AG09319 (cell line): ENCODE measurements at places on chromosomes 13 and 19.

- DNase-seq = no peak
These were observed 5.8 kb downstream of the LSR start for GRCh38 chr19:35254341-35255297.

DNA sequence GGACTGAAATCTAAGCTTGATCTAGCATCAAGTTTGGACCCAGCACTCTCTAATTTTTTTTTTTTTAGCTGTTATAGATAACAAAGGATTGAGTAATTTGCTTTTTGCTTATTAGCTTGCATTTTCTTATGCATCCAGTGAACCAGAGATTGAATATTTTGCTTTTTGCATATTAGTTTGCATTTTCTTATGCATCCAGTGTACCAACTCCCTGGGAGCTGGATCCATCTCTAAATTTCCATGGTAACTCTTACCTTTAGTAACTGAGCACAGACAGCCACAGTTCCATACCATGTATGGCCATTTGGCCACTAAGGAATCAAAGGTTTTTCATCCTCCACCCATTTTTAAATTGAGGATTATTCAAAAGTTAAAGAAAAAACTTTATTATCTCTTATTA lies 8.7 kb upstream of the ZNF548 start:
- DNase-seq = no peak

DNA sequence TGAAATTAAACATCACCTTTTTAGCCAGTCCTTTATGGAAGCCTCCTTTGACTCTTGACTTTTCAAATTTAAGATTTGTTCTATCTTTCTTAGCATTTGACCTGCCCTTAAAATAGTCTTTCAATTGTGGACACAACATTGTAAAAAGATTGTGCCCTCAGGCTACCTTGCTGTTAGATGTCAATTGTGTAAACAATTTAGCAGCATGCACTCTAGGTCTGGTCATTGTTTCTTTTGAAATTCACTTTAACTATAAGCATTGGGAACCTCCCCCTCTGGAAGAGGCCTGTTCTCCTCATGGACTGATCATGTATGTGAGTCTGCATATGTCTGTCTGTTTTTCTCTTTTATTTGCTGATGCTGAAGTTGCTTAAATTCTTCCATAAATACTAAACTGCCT lies 31.5 kb upstream of the PABPC3 start:
- DNase-seq = no peak

- no peak for DNase-seq
These were observed 97.4 kb downstream of the ATP8A2 start for GRCh38 chr13:25469169-25469525.

GRCh38 chr13:111341886-111342285 lies 21.4 kb downstream of the TEX29 start:
- DNase-seq = no peak

DNA sequence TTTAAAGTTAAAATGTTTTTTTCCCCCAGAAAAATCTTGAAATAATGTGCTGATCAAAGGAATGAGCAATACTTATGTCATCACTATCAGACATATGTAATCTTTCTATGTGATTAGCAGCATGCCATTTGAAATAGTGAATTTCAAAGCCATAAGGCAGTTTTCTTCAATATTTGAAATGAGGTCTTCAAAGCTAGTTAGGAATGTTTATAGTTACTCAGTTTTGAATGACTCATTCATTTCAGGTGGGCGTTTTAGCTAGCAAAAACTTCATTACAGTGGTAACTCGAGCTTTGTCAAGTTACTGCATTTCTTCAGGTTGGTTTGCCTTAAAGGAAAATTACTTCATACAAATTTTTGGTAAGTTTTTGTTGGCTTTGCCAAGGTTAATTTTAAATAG lies 102.1 kb downstream of the ATP8A2 start:
- DNase-seq = no peak

DNA sequence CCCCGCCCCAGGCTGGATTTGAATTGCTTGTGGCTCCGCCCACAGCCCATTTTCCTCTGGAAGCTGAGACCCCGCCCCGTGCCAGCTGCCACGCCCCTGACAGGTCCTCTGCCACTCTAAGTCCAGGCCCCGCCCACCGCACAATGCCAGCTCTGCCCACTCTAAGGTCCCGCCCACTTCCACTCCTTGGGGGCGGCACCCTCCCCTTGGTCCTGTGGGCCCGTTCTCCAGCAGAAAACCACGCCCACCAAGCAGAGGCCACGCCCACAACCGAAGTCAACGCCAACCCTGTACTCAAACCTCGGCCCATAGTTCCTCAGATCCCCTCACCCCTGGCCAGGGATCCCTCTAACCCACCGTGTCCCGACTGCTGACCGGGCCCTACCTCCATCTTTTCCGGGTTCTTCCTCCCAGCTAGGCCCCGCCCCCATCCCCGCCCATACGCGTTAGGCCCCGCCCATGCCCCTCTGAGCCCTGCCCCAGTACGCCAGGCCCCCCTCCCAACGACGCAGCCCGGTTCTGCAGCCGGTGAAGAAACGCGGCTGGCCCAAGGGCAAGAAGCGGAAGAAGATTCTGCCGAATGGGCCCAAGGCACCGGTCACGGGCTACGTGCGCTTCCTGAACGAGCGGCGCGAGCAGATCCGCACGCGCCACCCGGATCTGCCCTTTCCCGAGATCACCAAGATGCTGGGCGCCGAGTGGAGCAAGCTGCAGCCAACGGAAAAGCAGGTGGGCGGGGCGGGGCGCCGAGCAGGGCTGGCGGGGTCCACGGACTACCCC lies 1.3 kb downstream of the HMG20B start:
- DNase-seq = peak; percentile 80

GRCh38 chr19:7943444-7944176 lies at the start of gene TIMM44:
Gene TIMM44 (minus strand): TSS chr19:7943666. CDS start chr19:7943651, 15 bp downstream.
- peak; percentile 98 for DNase-seq

- DNase-seq = no peak
These were observed 48.0 kb downstream of the RFC3 start for GRCh38 chr13:33865945-33866344.

GRCh38 chr13:29676941-29677452 lies 81.5 kb upstream of the SLC7A1 start:
- DNase-seq = no peak

- no peak for DNase-seq
These were observed 8.6 kb upstream of the GPR18 start for GRCh38 chr13:99266827-99267226.

DNA sequence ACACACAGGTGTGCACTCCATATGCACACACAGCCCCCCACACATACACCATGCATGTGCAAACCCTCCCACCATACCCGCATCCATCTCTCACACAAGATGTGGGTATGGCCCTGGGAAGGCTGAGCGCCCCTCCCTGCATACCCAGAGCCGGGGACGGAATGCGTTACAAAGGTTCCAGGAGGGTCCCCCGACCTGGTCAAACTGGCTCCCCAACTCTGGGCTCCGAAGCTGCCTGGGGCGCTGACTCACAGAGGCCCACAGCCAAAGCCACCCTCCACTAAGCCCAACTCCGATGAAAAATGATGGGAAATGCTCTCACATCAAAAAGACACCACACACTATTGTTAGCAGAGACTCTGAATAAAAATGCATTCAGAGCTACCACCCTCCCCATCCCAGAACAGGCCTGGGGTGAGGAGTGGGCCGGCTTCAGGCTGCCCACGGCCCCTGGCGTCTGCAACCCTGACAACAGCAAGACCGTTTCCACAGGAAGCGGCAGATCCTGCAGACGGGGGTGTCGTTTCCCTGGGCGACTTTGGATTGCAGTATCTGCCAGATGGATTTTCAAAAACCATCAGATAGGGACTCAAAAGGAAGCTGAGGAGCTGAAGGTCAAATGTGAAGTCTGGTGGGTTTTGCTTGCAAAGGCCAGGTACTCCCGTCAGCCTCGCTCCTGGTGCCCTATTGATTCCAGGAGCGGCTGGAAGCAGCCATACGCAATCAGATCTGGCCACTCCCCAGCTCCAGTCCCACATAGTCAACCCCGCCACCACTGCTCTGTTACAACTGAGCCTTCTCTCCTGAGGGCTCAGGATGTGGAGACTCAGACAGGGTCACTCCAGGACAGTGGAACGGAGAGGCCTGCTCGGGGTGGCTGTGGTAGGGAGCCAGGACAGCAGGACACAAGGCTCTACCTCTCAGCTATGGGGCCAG lies 14.3 kb downstream of the PEPD start:
- DNase-seq = no peak

DNA sequence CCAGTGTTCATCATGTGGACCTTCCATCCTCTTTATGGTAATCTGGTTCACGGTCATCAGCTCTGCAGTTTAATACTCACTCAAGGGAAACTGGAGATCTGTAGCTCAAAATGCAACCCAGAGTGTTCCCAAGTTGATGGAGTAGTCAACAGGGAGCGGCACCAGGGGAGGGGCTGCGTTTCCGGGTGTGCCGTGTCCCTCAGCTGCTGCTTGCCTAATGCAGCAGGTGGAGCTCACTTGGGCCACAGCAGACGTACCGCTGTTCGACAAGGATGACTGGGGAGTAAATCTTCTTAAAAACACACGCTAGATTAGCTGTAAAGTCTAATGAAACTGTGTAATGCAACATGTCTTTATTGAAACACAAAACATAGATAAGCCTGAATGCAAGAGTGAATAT lies 81.1 kb downstream of the TNFSF13B start:
- no peak for DNase-seq

GRCh38 chr19:3670796-3671679 lies 29.2 kb downstream of the PIP5K1C start:
- peak; percentile 34 for DNase-seq
